Activated T-helper 17 cell treated with anti-CD3 and anti-CD28 coated beads, Interleukin-2, amount 50 U/mL, for 72 hours (primary cell): ENCODE measurements at places on chromosomes 3 and 15. TPM values are rescaled to one million over a fixed set of nuclear protein-coding genes. Genes with fewer than 3 reads are reported as not detected.

- ATAC-seq = no peak
These were observed 8.9 kb upstream of the AADACL2 start for GRCh38 chr3:151724576-151725562.

CAPN3 gene
- 3.2 TPM for total RNA-seq

THRB gene
- total RNA-seq = not detected

- ATAC-seq = peak; percentile 33
These were observed 220.5 kb upstream of the SATB1 start for GRCh38 chr3:18645619-18646018.

RASL12 gene
- total RNA-seq = not detected

DNA sequence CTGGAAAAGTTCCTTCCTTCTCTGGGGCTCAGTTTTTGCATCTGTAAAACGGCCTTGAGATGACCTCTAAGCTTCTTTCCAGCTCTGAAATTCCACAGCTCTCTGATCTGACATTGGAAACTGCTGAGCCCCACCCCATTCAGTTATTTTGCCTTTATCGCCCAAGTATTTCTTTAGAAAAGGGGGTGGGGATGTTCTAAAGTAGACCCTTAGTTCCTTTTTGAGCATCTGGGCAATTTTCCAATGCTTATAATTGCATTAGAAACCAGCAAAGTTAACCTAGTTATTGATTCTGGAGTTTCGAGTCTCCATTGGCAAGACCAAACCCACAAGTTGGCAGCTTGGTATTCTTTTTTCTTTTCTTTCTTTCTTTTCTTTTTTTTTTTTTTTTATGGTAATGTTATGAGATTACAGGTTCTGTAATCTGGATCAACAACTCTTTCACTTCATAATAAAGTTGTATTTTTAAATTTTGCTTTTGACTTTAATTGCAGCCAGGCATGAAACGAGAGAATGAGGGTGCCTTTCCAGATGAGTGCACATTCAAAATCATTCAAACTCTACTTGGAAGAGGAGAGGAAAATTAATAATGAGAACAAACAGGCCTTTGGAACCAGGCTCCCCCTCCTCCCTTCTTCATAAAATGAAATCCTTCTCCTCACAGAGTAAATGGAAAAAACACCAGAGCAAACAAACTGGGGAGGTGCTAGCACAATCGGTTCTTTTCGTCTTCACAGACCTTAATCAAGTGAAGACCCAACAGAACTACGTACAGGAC, 76.8 kb upstream of the LRIG1 start:
- ATAC-seq = no peak

DNA sequence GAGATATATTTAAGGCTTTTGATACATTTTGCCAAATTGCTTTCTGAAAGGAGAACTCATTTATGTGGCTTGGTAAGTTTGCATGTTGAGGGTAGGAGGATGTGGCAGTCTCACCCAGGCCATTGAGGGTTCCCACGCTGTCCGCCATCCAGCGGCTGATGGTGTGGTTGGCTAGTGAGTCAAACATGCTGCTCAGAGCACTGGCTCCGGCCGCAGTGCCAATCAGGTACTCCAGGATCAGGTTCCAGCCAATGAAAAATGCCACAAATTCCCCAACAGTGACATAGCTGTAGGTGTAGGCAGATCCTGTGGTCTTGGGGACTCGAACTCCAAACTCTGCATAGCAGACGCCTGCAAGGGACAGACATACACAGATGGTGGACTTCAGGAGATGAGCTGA, 82.3 kb downstream of the CLDN11 start:
- no peak for ATAC-seq

GRCh38 chr3:197149528-197149927, 119.9 kb upstream of the MELTF start:
- ATAC-seq = no peak

- no peak for ATAC-seq
These were observed 37.7 kb downstream of the PLD1 start for GRCh38 chr3:171772427-171773056.

DNA sequence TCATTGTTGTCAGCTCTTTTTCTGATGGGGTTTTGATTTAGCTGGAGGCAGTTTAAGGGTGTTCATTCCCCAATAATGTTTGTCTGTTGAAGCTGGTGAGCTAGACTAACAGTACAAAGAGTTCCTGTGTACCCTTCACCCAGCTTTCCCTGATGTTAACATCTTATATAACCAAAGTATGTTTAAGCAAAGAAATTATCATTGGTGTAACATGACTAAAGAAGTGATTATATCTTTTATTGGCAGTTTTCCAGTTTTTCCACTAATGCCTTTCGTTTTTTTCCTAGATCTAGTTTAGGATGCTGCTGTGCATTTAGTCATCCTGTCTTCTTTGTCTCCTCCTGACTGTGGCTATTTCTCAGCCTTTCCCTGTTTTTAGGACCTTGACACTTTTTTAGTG, 165.6 kb downstream of the LPP start:
- ATAC-seq = no peak

- no peak for ATAC-seq
These were observed 1.2 kb upstream of the HGD start for GRCh38 chr3:120683213-120683612.

DNA sequence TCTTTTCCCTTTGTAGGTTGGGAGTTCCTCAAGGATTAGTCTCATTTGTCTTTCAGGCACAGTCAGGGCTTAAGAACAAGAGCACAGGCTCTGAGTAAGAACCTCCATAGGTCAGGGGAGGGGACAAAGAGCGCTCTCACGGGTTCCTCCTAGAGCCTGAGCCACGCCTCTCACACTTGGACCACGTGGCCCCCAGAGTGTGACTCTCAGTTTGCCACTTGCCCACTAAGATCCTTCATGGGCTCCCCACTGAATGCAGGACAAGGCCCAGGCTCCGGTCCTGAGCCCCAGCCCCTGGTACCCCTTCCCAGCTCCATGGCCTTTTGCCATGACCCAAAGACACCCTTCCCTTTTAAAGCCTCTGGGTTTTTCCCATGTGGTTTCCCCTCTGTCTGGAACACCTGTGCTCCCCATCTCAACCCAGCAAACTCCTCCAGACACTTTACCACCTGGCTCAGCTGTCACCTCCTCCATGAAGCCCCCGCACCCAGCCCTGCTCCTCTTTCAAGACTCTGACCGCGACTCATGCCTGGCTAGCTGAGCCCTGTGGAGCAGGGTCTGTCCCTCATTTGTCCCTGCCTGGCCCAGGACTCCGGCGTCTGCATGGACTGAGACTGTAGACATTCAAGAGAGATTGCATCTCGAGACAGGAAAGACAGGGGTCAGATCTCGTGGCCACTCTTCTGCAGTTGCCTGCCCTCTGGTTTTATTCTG, 32.7 kb downstream of the IQSEC1 start:
- peak; percentile 83 for ATAC-seq

UROC1 gene
- not detected for total RNA-seq
